ENCODE measurements at places on chromosomes 7 and 10. TPM values are rescaled to one million over a fixed set of nuclear protein-coding genes. Genes with fewer than 3 reads are reported as not detected.

Gene C10orf95
- 0.95 TPM for polyA plus RNA-seq

Gene GNB2
- 340 TPM for polyA plus RNA-seq

Gene ZNF33A
- polyA plus RNA-seq: 23.4 TPM

Gene SH2D4B
- 0.14 TPM for polyA plus RNA-seq

Gene HOXA1
- 3.1 TPM for polyA plus RNA-seq

Gene BEND7
- 28.2 TPM for polyA plus RNA-seq

Gene VPS37D
- polyA plus RNA-seq: 29.2 TPM
